ENCODE measurements at places on chromosomes 16 and 17.

- DNase-seq = no peak
Measured at GRCh38 chr17:4136373-4136772, 6.5 kb downstream of the ZZEF1 start.

- no peak for DNase-seq
Measured at GRCh38 chr16:11049396-11050059, 105.2 kb downstream of the CLEC16A start.

- no peak for DNase-seq
Measured at GRCh38 chr17:8494506-8495111, 58.9 kb downstream of the NDEL1 start.

- DNase-seq = no peak
Measured at GRCh38 chr16:86085161-86085611, 186.2 kb downstream of the IRF8 start.

- no peak for DNase-seq
Measured at GRCh38 chr16:11111856-11112634, 144.0 kb downstream of the SOCS1 start.

GRCh38 chr16:2121853-2122252 is 13.8 kb downstream of the PKD1 start:
- DNase-seq = no peak

DNA sequence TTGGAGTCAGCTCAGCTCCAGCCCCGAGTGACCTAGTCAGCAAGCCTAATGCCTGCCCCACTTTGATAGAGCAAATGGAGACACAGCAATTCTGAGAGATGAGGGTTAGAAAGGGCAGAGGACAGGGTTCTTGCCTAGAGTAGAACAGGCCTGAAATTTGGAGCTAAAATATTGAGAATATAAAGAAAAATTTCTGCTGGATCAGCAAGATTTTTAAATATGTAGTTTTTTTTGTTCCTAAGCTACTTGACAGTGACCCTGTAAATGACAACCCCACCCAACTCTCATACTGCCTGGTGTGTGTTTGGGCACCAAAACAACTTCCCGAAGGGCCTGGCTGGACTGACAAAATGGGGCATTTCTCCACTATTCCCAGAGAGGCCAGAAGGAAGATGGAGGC is 26.7 kb downstream of the CYB561 start:
- no peak for DNase-seq

GRCh38 chr17:47162013-47162622 is 27.0 kb downstream of the CDC27 start:
- DNase-seq = no peak

DNA sequence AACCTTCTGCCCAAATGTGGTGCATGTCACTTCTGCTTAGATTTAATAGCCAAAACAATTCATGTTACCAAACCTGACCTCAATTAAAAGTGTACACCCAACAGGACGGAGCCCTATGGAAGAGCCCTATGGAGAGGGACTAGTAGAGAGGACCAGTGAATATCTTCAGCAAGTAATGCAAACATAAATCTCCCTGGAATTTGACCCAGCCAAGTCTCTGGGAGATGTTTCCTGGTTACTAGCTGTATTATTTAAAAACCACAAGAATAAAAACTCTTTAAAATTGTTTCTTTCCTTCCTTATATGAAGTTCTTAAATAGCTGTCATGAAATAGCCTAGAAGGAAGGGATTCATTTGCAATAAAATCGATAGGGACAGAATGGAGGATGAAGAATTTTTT is 255.8 kb downstream of the CDH11 start:
- DNase-seq = no peak

GRCh38 chr17:75412455-75413317 is 7.2 kb upstream of the GRB2 start:
- peak; percentile 38 for DNase-seq

GRCh38 chr17:3792481-3792880 is 8.5 kb downstream of the ITGAE start:
- peak; percentile 58 for DNase-seq

GRCh38 chr17:75755990-75756389 is 9.0 kb downstream of the GALK1 start:
- no peak for DNase-seq

- DNase-seq = no peak
Measured at GRCh38 chr17:41633556-41634199, 9.3 kb upstream of the KRT17 start.

DNA sequence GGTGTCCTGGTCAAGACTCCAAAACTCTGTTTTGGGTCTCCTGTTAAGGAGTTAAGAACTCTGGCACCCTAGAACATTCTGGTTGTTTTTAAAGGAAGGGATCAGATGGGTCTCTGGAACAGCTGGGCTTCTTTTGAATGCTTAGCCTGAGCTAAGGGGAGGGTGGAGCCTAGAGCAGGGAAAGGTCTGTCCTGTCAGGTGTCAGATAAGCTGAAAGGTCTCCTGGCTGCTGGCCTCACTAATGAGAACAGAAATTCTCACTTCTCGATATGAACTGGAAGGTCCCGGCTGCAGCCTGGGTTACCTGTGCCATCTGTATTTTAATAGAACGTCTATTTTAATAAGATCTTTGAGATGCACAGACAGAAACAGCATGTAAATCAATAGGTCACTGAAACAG is 69.0 kb downstream of the RAP1GAP2 start:
- no peak for DNase-seq

- no peak for DNase-seq
Measured at GRCh38 chr17:9538626-9539025, 37.0 kb downstream of the STX8 start.

DNA sequence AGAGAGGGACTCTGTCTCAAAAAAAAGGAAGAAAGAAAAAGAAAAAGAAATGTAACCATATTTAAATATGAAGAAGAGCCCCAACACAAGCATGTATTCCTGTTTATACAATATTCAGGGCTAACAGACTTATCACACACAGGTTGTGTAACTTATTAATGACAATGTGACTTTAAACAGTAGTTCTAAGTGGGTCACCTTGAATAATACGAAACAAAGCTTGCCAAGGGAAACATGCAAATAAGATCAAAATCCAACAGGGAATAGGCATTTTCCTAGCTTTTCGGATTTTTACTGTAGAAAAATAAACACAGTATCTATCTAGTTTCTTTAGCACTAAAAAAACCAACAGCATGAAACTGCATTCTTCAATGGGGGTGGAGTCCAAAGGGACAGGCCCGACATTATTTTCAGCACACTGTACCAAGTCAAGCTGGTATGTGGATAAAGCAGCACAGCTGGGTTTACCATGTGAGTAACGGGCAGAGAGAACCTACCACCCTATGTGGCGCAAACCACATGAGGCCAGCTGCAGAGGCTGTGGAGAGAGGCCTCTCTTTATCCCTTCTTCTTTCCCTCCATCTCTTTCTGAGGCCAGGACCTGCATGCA is 45.3 kb downstream of the TOM1L2 start:
- DNase-seq = no peak

DNA sequence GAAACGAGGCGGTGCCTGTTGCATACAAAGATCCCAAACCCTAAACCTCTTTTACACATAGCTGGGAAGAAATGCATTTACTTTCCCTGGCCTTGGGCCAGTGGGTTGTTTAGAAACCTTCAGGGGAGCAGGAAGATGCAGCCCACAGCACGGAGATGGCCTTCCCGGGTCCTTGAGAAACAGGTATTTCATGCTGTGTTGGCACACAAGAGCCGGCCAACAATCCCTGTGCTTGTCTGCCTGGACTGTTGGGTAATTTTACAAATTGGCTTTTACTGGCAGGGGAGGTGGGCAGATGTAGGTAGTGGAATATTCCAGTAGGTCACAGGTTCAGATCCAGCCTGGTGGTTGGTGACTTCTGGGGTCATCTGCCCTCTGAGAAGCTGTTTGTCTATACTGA is 148.0 kb downstream of the FOXL1 start:
- DNase-seq = no peak

GRCh38 chr16:15457958-15458357 is 23.6 kb downstream of the BMERB1 start:
- DNase-seq = no peak

- no peak for DNase-seq
Measured at GRCh38 chr17:55692276-55692675, 30.4 kb downstream of the TMEM100 start.

DNA sequence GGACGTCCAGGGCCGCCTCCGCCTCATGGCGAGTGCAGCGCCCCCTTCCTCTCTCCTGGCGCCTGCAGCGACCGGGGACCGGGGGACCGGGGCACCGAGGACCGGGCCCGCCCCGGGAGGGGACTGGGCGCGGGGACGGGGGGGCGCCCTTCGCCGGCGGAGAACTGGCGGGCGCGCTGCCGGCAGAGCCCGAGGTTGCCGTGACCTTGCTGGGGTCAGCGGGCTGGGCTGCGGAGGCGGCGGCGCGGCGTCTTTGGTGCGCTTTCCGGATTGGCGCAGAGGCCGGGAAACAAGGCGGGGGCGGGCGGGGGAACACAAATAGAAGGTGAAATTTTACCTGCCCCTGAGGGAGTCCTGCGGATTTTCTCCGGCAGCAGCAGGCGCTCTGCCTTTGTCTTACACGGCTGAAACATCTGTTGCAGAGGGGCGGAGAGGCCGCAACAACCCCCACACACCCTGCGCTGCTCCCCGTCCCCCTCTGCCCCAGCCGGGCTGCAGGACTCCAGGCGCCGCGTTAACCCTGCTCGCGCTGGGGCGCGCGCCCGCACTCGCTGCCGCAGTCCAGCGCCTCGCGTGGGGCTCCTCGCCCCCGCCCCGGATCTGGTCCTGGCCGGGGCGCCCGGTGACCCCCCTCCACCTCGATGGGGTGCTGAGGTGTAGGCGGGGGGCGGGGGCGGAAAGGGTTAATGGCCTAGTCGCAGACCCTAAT is 53.5 kb downstream of the SREBF1 start:
- DNase-seq = peak; percentile 72

- DNase-seq = no peak
Measured at GRCh38 chr16:78985716-78986605, 614.6 kb downstream of the MAF start.

- DNase-seq = no peak
Measured at GRCh38 chr16:66150698-66151482, 215.6 kb upstream of the CDH5 start.

DNA sequence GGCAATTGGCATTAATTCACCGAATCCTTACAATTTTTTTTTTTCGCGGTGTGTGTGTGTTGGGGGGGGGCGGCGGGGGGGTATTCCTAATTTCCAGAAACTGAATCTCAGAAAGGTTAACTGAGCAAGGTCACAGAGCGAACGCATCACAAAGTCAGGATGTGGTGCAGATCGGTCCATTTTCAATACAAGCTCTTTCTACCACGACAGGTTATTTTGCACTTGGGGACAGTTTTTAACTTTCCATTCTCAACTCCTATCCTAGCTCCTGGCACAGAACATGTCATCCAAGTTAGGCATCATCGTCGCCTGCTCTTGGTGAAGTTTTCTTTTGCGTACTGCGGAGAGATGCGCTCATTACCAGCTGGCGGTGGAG is 15.4 kb upstream of the ERN1 start:
- no peak for DNase-seq

- DNase-seq = no peak
Measured at GRCh38 chr17:27660436-27660835, 29.4 kb downstream of the LGALS9 start.

GRCh38 chr17:62206550-62206949 is 141.5 kb upstream of the MED13 start:
- no peak for DNase-seq

DNA sequence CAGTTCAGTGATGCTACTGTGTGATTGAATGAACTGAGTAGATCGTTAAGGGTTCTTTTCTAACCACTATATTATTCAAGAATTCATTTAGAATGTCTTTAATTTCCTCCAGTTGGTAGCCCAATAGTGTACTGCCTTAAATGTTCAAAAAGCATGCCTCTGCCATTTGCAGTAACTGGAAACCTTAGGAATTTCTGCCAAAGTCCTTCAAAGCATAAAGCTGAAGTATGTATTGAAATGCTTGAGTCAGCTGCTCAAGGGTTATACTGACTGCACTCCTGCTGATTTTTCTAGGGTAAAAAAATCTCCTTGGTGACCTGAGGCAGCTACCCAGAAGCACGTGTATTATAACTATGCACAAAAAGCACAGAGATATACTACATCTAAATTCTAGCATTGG is 56.5 kb downstream of the SNTB2 start:
- no peak for DNase-seq

- DNase-seq = no peak
Measured at GRCh38 chr17:8924595-8924994, 40.9 kb downstream of the PIK3R5 start.

DNA sequence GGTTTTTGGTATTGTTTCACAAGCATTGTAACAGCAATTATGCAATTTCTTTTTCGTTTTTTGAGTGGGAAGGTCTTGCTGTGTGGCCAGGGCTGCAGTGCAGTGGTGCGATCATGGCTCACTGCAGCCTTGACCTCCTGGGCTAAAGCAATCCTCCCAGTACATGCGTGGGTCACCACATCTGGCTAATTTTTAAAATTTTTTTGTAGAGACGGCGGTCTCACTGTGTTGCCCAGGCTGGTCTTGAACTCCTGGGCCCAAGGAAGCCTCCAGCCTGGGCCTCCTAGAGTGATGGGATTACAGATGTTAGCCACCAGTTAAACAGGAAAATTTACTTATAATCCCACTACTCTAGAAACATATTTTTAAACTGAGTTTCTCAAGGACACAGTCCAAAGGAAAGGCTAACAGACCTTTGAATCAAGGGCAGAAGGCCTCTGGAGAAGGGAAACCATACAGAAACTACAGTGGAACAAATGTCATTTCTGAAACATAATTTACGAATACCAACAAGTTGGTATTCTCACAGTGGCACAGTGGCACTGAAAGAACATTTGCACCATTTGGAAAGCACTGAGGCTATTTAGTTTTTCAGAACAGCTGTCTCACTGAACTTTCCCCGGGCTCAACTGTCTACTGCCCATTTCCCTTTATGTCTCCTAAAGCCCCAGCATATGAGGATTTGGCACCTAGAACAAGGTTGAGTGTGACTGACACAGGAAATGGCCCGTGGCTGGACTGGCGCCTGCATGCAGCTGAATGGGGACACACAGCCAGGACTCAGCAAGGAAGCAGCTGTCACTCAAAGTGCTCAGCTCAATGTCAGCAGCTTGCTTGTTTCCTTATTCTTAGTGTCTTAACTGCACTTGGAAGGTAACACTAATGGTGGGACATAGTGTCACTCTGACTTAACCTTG is 2.8 kb upstream of the PRKAR1A start:
- no peak for DNase-seq

GRCh38 chr17:59399914-59400313 is 68.5 kb downstream of the YPEL2 start:
- no peak for DNase-seq

DNA sequence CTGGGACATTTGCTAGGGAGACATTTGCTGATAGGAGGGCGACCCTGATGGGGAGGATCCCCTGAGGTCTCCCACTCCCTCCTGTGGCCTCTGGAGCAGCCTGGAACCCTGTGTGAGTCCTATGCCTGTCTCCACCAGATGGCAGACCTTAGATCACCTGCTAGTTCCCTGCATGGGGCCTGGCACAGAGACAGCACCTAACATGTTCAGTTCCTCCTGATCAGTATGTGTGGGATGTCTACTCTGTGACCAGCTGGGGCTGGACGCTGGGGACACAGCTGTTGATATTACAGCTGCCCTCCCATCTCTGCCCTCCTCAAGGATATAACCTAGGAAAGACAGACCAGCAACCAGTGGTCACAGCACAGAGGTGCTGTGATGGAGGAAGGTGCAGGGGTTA is 1.1 kb upstream of the ADCY7 start:
- no peak for DNase-seq

All from frontal cortex (tissue), 4 donors.